ENCODE measurements at places on chromosomes 4 and X.

- DNase-seq: no peak
Measured at GRCh38 chrX:131739823-131740222, 195.9 kb downstream of the OR13H1 start.

DNA sequence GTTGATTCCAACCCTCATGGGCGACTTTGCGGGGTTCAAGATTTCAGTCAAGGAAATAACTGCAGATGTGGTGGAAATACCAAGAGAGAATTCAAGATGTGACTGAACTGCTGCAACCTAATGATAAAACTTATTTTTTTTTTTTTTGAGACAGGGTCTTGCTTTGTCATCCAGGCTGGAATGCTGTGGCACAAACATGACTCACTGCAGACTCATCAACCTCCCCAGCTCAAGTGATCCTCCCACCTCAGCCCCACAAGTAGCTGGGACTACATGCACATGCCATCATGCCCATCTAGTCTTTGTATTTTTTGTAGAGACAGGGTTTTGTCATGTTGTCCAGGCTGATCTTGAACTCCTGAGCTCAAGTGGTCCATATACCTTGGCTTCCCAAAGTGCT lies 19.5 kb upstream of the WDFY3 start:
- DNase-seq: no peak

DNA sequence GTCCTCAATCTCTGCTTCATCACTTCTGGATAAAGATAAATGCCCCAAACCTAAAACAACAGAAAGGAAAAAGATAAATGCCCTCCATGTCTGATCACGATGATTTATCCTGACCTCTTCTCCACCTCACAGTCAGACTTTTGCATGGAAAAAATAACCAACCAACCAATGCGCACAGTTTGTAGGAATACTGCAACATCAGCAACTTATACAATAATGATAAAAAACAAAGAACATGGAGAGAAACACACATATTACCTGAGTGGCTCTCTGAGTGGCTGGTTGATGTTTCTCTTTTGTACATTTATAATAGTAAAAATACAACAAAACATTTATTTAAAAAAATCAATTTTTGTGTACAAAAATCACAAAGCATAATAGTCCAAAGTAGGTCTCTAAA lies 93.0 kb upstream of the PUDP start:
- DNase-seq: no peak

GRCh38 chrX:110142096-110142495 lies 139.2 kb downstream of the TMEM164 start:
- no peak for DNase-seq

DNA sequence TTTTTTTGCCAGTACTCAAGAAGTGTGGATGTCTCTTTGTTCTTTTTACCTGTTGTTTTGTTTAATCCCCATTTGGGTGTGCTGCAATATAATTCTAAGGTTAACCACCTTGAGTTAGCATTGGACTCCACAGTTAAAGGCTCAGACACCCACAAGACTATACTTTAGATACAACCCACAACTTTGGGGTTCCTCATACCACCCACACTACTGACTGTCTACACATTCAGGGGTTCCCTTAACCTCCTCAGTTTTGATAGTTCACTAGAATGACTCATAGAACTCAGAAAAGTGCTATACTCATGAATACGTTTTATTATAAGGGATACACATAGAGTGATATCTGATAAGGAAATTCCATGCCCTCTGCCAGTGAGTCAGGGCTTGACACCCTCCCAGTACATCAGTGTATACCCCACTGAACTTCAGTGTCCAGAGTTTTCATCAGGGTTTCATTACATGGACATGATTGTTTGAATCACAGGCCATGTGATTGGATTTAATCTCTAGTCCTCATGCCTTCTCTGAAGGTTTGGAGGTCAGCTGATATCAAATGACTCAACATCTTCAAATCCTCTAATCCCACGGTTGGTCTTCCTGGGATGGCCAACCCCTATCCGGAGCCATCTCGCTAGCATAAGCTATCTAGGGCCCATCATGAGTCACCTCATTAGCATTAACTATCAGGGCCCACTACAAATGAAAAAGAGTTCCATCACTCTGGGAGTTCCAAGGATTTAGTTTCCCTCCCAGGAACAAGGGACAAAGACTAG lies 357.7 kb upstream of the EMCN start:
- DNase-seq: no peak

DNA sequence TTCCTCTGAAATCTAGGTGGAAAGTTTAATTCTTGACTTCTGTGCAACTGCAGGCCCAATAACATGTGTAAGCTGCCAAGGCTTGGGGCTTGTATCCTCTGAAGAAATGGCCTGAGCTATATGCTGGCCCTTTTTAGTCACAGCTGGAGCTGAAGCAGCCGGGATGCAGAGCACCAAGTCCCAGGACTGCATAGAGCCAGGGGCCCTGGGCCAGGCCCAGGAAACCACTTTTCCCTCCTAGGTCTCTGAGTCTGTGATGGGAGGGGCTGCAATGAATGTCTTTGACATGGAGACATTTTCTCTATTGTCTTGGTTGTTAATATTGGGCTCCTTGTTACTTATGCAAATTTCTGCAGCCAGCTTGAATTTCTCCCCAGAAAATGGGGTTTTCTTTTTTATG lies 588.5 kb downstream of the CENPC start:
- no peak for DNase-seq

Measured in ascending aorta (tissue), 2 donors.